CD8-positive, alpha-beta memory T cell (primary cell): ENCODE measurements at places on chromosomes 12 and 14.

- DNase-seq = no peak
These were observed 250.4 kb upstream of the SFSWAP start for GRCh38 chr12:131460520-131460919.

DNA sequence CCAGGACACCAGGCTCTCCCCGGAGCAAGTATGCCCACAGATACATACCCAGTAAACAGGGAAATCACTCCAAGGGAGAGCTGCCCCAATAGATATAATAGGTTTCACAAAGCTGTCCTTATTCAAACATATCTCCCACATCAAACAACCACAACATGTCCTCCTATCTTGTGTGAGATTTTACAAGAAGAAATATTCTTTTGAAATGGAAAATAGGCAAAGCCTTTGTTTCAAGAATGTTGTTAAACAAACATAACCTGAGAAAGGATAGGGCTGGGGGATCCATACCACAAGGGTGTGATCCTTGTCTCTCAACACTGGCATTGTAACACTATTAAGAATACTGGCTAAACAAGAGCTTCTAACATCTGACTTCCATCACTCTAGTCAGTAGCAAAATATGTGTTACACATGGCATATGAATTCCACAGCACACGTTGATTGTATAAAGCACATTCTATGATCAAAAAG is 32.9 kb downstream of the LGR5 start:
- no peak for DNase-seq

DNA sequence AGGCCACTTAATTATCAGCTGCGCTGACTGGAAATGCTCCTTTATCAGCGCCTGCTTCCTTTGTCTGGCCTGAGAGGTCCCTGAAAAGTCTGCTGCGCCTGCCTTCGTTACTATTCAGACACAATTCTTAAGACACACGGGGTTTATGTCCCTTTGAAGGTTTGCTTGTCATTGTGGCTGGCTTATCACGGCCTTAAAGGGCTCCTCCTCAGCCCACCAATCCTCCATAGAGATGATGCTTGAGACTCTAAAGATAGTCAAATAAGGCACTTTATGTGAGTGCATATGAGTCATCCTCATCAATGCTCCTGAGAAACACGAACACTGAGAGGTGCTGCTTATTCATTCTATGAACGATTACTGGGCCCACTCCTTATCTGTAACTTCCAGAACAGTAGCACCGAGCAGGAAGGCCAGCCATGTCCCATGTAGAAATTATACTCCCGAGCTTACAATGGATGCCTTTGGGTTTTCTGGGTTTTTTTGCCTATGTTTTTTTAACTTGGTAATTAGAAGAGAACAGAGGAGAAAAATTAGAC is 1268.2 kb upstream of the TMEM132C start:
- DNase-seq = no peak

- DNase-seq = no peak
These were observed 888 bp downstream of the CCDC88C start for GRCh38 chr14:91416744-91417119.

DNA sequence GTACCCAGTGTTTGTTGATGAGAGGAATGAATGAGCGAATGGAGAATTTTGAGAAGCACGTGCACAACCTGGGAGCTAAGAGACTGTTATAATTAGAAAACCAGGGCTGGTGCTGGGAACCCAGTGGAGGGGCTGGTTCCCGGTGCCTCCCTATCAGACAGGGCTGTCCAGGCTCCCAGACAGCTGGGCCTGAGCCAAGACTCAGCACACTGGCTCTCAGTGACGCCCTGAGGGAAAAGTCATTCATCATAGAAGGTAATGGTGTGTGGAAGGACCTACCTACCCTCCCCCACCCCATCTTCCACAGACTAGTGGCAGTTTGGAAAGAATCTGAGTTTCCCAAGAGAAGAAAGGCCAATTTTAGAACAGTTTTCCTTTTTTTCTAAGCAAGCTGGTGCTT is 34.7 kb downstream of the KCNA5 start:
- DNase-seq = no peak

DNA sequence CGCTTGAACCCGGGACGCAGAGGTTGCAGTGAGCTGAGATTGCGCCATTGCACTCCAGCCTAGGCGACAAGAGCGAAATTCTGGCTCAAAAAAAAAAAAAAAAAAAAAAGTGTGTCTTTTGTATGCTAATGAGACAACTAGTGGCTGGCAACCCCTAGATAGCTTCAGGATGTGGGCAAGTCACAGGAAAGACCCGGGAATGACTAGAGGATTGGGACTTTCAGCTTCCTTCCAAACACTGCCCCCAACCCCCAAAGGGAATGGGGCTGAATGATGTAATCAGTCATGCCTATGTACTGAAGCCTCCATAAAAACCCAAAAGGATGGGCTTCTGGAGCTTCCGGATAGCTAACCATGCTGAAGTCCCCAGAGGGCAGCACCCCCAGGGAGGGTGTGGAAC is 28.6 kb downstream of the USP44 start:
- DNase-seq = no peak

DNA sequence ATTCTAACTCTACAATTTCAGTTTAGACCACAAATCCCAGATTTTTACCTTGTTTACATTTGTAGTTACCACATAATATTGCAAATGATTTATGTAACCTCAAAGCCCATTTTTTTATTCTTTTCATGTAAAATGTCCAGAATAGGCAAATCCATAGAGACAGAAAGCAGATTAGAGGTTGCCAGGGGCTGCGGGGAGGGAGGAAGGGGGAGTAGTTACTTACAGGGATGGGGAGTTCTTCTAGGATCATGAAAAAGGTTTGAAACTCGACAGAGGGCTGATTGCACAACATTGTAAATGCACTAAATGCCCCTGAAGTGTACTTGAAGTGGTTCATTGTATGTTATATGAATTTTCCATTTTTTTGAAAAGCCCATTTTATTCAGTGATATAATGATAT is 66.5 kb downstream of the PPP2R5C start:
- DNase-seq = no peak

DNA sequence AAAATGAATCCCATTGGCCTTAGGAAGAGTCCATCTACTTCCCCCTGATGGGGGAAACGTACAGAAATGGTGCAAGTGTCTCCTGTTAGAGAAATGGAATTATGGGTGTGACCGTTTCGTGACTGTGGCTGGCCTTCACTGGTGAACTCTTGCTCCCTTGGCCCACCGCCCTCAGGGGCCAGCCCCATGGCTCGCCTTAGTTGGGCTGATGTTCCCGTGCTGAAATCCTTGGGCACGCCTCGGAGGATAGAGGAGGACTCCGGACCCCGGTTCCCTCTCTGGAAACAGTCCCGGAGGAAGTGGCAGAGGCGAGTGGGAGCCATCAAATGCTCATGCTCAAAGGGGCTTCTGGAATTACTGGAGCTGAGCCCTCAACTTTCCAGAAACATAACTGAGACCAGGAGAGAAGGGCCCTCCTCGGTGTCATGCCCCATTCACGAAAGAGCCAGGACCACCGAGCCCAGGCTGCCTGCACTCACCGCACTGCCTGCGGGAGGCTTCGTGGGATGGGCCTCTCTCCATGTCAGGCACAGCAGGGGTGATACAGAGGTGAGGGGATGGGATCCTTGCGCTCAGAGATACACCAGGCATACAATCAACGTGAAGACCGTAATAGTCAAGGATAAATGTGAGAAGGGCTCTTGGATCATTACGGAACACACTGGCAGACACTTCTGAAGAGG is 10.1 kb upstream of the CACNA2D4 start:
- no peak for DNase-seq

DNA sequence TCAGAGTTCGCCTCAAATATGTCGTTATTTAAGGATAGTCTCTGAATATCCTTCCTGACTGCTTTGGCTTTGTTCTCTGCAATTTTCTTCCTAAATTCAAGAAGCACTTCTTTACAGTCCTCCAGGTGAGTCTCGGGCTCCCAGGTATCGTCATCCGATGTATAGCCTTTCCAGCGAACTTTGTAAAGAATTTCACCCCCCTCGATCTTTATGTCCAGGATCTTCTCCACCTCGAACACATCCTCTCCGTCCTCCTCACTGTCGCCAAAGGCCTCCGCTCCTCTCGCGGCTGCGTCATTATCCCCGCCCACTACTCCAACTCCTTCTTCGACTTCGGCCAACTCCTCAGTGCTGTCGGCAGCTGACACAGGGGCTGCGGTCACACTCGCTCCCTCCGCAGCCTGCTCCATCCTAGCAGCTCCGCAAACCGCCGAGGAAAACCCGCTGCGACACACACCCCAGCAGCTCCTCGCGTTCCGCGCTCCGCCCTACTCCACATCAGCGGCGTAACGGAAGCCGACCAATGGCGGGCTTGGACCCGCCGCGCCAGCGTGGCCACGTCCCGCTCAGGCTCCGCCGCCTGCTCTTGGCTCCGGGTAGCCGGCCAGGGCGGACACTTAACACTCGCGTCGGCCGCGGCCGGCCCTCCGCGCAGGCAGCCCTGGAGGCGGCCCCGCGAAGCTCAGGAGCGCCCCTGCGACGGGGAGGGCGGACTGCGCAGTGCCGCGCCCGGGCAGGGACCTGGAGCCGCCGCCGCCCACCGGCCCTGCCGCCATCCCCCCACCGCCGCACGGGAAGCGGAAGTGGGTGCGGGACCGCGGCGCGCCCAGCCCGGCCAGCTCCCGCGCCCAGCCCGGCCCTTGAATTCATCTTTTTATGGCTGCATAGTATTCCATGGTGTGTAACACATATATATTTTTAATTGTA is 4.1 kb downstream of the CD163L1 start:
- peak; percentile 13 for DNase-seq

DNA sequence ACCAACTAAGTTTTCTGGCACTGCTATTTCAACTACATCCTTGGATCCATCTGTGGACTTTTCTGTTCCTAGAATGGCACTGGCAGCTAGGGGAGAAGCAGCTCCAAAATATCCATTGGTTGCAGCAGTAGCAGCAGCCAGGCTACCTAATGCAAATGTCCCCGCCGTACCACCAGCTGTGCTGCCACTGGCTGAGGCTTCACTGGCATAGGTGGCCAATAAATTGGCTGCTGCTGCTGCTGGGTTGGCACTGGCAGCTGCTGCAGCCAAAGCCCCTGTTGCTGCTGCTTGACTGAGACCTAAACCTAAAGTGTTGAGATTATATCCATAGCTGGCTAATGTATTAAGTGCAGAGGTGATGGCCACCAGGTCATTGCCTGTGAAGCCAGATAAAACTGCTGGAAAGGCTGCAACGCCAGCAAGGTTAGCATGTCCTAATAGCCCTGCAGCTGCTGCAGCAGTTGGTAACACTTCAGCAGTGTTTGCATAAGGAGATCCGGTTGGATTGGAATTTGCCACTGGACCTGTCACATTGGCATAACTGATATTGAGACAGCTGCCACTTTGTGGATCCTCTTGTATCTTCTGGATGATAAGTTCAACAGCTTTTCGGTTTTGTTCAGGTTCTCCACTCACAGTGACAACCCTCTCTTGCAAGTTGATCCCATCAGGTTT is 149.5 kb downstream of the NOVA1 start:
- no peak for DNase-seq

DNA sequence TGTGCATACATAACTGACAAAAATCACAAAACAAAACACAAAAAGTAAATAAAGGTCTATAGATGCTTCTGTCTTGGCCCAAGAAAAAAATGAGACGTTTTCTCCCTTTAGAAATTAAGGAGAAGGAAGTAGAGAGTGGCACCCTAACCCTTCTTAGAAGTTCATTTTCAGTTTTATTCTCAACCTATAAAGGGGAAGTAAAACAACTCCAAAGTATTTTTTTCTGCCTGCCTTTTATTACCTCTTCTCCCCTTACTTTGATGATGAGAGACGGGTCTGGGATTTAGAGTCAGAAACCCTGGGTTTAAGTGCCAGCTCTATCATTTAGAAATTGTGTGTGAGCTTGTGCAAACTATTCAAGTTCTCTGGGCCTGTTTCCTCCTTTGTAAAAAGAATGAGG is 2.8 kb downstream of the PRIM1 start:
- no peak for DNase-seq

GRCh38 chr14:74476107-74476506 is 17.0 kb downstream of the NPC2 start:
- DNase-seq = no peak

- DNase-seq = no peak
These were observed 259.9 kb upstream of the MDGA2 start for GRCh38 chr14:47935332-47935731.

GRCh38 chr14:102726191-102726949 is 50.9 kb upstream of the TRAF3 start:
- no peak for DNase-seq

- no peak for DNase-seq
These were observed 38.7 kb downstream of the KCNH5 start for GRCh38 chr14:63006531-63006930.

- no peak for DNase-seq
These were observed 238.0 kb downstream of the CHST11 start for GRCh38 chr12:104694711-104695110.

- peak; percentile 79 for DNase-seq
These were observed 43.4 kb upstream of the CFAP54 start for GRCh38 chr12:96445691-96446583.

DNA sequence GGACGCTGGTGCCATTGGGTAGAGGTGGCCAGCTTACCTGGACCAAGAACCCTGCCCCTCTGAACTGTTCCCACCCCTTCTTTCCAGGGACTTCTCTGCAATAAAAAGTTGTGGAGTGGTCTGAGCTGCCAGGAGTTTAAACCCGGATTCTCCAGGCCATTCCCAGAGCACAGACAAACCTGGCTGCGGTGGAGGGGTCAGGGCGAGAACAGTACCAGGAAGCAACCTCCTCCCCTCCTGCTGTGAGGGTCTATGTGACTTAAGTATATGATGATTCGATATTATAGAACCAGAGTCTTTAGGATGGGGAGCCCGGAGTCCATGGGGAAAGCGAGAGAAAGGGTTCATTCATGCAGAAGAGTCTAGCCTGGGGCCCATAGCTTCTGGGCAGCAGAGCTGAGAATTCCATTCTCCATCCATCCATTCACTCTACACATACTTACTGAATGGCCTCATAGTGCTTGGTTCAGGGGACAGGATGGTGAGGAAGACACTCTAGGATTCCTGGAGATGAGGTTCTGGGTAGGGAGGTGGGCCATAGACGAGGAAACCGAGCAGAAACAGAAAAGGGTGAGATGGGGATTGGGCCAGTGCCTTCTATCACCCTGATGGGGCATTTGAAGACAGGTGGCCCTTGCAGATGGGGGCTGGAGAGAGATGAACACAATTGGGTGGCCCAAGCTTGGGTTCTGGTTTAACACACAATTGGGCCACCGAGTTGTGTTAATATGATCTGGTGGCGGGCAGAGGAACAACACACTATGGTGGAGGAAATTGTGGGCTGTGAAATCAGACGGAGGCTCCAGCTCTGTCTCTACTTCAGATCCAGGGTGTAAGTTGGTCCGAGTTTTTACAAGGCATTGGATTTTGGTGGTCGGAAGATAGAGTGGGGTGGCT is 5.2 kb downstream of the KRT86 start:
- DNase-seq = no peak

- DNase-seq = peak; percentile 47
These were observed 1.0 kb downstream of the ATXN7L3B start for GRCh38 chr12:74538491-74539258.

- DNase-seq = no peak
These were observed 276.9 kb upstream of the E2F7 start for GRCh38 chr12:77342253-77342652.

GRCh38 chr12:51901121-51901817 is 6.0 kb upstream of the ACVRL1 start:
- no peak for DNase-seq

DNA sequence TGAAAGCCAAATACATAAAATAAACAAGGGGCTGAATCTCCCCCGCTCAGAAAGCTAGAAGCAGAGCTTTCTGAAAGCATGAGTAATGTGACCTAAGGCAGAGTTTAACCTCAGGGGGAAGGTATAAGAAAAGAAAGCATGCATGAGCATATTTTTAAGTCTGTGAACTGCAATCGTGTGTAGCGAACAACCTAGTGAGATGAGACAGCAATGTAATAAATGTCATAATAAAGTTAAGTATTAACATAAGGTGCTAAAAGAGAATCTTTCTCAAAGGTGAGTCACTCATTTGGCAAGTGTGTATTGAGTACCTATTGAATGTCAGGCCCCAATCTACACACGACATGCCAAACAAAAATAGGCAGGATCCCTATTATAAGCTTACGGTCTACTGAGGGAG is 14.2 kb upstream of the WDR20 start:
- DNase-seq = no peak
